ENCODE measurements at places on chromosomes 2 and 18.
A peak's percentile ranks its signal among the peaks of the same experiment; 100 is the strongest.

DNA sequence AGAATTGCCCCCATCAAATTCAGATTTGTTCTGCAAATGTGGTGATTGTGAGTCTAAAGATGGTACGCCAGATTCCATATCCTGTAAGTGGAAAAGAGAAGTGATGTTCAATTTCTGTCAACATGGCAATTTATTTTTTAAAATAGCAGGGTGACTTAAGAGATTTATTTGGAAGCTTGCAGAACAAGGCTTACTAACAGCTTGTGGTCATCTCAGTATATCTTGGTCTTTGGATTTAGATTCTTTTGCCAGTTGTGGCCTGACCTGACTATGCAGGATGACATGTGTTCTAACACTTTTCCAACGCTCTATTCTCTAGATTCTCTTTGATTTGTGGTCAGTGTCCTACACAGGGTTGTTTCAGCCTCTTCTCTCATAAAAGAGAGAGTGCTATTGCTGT, 74.4 kb downstream of the MAP3K20 start:
- no peak for DNase-seq

GRCh38 chr2:48910961-48911360, 155.4 kb upstream of the LHCGR start:
- no peak for DNase-seq

DNA sequence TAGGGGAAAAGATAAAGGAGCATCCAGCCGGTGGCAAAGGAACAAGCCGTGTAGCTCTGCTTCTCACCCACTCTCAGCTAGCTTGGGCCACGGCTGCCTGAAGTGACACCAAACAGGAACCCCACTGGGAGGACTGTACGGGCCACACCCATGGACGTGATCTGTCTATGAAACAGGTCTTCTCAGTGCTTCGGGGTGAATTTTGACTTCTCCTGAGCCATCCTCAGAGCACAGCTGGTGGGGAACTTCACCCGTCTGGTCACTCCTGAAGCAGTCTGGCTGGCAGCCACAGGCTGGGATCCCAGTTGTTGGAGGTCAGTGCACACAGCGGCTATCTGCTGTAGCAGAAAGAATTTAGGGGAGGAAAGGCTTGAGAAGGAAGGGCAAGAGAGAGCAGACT, 223.8 kb downstream of the FAM210A start:
- no peak for DNase-seq

GRCh38 chr2:182047544-182047943, 61.9 kb downstream of the PPP1R1C start:
- no peak for DNase-seq

GRCh38 chr2:12054956-12055618, 308.7 kb downstream of the LPIN1 start:
- no peak for DNase-seq

DNA sequence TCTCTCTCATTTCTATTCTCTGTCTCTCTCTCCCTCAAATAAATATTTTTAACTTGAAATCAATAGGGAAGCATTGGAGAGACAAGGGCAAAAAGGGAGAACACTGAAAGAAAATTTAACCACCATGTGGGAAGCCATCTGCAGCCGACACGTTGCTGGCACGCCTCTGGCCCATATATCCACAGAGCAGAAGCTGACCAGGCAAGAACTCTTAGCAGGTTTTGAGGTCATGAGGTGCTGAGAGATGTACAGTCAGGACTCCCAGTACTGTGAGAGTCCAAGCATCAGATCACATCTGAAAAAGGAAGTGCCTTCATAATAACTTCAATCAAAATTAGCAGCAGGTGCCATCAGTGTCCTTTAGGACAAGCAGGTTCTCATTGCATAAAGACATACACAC, 156.6 kb downstream of the AKAIN1 start:
- DNase-seq: no peak

DNA sequence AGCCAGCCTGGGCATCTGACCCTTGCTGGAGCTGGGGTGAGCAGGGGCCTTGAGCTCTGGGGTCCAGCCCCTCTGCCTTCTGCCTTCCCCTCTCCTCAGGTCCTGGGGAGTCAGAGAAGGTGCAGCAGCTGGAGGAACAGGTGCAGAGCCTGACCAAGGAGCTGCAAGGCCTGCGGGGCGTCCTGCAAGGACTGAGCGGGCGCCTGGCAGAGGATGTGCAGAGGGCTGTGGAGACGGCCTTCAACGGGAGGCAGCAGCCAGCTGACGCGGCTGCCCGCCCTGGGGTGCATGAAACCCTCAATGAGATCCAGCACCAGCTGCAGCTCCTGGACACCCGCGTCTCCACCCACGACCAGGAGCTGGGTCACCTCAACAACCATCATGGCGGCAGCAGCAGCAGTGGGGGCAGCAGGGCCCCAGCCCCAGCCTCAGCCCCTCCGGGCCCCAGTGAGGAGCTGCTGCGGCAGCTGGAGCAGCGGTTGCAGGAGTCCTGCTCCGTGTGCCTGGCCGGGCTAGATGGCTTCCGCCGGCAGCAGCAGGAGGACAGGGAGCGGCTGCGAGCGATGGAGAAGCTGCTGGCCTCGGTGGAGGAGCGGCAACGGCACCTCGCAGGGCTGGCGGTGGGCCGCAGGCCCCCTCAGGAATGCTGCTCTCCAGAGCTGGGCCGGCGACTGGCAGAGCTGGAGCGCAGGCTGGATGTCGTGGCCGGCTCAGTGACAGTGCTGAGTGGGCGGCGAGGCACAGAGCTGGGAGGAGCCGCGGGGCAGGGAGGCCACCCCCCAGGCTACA, 3.8 kb downstream of the EMILIN1 start:
- no peak for DNase-seq

DNA sequence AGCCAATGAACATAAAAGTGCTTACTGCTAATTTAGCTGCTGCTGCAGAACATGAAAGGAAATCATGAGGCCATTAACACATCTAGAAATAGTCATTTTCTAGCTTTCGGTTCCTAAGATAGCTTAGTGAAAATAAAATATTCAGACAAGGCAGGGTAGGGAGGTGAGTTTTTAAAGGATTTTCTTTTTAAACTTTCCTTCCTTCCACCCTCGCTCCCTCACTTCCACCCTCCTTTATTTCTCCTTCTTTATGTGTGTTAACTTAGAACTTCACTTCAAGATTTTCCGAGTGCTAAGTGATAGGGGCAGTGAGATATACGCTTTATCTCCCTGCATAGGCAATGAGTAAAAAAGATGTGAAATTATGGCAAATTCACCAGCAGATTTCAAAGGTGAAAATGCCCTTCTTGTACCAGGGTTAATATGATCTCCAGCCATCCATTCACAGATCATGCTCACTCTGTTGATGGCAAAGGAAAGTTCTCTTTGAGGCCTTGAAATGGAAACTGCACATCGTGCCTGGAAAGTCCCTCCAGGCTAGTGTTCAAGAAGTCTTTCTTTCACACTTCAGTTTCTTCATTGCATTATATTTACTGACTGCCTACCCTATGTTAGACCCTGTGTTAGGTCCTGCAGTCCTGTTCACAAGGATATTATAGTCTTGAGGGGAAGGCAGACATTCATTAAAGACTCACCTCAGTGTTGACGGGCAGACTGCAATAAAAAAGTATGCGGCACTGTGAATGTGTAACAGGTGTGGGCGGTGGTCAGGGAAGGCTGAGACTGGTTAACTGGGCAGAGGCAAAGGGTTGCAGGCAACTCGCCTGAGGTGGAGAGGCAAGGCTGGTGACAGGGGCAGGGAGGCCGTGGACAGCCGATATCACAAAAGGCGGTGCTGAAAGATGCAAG, 200.8 kb downstream of the PLCL1 start:
- no peak for DNase-seq

DNA sequence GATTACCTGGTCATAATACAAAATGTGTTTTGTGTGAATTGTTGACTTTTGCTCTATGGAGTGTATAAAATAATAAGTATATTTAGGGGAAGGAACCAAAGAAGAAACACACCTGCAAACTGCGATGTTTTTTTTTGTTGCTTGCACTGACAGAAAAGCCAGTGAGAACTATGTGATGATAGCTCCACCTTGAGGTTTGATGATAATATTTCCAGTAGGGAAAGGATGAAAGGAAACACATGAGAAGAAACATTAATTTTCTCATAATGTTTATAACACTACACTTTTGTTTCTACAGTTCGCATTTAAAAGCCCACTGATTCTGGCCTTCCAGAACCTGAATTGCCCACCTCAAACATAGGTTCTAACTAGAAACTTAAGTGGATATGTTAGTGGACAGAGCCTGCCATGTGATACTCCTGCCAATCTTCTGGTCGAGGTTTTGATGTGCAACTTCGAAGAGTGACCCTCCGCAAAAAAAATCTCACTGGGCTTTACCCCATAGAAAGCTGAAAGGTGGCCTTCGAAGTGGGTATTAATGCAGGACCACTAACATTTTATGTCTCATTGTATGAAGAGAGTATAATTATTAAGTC, 476.4 kb upstream of the SPHKAP start:
- DNase-seq: peak; percentile 5

DNA sequence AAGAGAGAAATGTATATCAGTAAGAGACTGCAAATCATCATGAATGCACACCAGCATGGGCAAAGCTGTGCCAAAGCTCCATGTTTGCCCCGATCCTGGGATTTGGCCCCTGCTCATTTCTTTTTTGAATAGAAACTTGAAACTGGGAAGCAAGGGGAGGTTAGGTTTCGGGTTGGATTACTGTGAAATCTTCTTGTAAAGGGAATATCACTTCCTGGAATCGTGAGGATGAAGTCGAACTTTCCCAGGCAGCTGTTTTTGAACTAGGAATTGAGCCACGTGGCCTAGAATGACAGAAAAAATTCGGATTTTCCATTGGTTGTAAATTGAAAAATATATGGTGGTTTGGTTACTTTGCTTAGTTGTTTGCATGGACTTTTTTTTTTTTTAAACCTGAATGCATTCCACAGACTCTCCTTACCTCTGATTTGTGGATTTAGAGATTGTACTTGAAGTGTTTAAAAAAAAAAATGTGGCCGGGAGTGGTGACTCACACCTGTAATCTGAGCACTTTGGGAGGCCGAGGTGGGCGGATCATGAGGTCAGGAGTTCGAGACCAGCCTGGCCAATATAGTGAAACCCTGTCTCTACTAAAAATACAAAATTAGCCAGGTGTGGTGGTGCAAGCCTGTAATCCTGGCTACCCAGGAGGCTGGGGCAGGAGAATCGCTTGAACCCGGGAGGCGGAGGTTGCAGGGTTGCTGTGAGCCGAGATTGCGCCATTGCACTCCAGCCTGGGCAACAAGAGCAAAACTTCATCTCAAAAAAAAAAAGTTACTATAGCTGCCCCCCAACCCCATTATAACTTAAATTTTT, 32.1 kb downstream of the GRHL1 start:
- no peak for DNase-seq

DNA sequence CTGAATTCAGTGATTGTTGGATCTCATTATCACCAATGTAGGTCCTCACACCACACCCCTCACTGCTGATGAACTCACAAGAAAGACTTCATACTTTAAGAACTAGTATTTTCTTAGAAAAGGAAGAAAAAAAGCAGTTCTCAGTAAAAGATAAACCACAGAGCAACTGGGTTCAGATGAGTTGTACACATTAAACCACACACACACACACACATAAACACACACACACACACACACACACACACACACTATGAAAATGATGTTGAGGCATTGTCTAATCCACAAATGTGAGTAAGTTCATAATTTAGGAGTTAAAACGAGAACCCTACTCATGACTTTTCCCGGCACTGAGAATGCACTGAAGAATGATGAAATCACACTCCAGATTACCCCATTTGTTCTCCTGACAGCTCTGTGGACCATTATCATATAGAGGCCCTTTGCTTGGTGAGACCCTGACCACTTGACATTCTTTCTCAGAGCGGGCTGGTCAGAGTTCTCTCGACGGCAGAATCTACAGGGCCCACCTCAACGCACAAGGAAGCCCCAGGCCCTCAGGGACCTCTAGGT, 106.2 kb downstream of the BCL2 start:
- DNase-seq: no peak

GRCh38 chr2:176885001-176885643, 327.5 kb upstream of the HNRNPA3 start:
- no peak for DNase-seq

DNA sequence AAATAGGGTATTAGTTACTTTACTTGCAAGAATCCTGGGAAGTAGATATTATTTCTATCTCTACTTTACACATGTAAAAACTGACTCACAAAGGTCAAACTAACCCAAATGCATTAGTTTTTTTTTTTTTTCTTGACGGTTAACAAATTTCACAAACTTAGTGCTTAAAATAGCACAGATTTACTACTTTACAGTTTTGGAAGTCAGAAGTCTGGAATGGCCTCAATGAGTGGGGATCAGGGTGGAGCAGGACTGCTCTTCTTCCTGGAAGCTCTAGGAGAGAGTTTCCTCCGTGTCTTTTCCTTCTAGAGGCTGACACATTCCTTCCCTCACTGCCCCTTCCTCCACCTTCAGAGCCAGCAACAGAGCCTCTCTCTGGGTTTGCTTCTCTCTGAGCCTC, 117.2 kb downstream of the COL6A3 start:
- no peak for DNase-seq

DNA sequence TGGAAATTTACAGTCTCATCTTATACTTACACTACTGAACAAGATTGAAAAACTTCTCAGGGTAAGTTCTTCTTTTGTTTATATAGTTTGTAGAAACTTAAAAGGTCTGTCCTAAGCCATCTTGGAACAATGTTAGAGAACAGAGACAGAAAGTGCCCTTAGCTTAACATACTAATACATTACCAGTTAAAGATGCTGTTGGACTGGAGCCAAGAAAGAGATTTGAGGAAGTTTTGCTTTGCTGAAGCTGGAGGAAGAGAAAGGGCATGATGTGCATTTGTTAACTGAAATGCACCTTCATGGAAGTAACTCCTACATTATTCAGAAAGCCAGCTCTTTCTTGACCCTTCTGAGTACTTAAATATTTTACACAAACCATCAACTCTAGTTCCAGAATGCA, 66.5 kb upstream of the TNFRSF11A start:
- DNase-seq: no peak

GRCh38 chr2:64244037-64244416, 99.8 kb upstream of the PELI1 start:
- DNase-seq: no peak

- DNase-seq: no peak
Observed at GRCh38 chr18:76495435-76496193, 572 bp upstream of the ZNF516 start.

DNA sequence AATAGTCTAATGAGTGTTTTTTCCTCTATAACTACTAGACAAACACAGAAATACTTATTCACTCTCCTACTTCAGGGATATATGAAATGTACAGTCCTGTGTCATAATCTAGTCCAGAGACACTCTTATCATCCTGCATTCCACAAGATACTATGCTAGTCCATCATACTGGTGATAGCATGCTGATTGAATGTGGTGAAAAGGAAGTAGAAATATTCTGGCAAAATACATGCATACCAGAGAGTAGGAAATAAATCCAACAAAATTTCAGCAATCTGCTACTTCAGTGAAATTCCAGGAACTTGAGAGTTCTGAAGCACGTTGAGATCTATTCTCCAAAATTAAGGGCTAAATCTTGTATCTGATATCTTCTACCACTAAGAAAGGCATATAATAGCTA, 353.9 kb downstream of the PID1 start:
- DNase-seq: no peak

GRCh38 chr18:7512990-7513389, 54.1 kb upstream of the PTPRM start:
- DNase-seq: no peak

DNA sequence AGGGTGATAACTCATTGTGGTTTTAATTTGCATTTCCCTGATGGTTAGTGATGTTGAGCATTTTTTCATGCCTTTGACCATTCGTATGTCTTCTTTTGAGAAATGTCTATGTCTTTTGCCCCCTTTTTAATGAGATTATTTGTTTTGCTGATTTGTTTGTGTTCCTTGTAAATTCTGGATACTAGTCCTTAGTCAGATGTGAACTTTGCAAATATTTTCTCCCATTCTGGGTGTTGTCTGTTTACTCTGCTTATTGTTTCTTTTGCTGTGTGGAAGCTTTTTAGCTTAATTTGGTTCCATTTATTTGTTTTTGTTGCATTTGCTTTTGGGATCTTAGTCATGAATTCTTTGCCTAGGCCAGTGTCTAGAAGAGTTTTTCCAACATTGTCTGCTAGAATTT, 192.0 kb downstream of the PARD3B start:
- DNase-seq: no peak
